Activated naive CD8-positive, alpha-beta T cell treated with anti-CD3 and anti-CD28 coated beads, Interleukin-2, amount 50 U/mL, for 24 hours (primary cell): ENCODE measurements at places on chromosomes 5 and 9.
A peak's percentile ranks its signal among the peaks of the same experiment; 100 is the strongest.

DNA sequence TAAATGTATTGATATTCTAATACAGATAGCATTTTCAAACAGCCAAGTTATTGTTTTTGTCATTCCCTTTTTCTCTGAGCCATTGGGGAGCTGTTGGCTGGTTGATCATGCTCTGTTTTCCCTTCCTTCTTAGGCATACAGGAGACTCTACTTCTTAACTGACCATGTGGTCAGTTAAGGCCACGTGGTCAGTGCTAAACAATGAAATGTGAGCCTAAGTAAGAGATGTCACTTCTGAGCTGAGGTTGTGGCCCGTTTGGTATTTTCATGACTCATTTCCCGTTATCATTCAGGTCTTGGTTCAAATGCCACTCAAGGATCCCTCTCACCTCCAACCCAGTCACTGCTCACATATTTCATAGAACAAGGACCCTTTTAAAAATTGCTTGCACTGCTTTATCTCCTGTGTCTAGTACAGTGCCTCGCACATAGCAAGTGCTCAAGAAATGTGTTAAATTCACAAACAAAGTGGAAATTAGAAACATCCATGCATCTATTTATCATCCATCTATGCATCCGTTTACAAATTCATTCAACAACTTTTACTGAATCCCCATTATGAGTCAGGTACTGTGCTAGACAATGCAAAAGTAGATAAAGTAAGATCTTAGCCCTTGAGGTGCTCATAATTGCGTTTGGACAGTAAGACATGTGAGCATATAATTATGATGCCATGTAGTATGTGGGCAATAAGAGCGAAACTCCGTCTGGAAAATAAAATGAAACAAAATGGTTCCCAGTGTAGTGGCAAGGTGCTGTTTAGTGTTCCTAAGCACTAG is 50.7 kb downstream of the ARRDC3 start:
- no peaks in the 10 kb centered on the region for H3K27me3 ChIP-seq
- H3K4me1 ChIP-seq: peaks cover 28% of the 10 kb centered on the region
- H3K27ac ChIP-seq: peak overlapping the region; percentile 78
- no peaks in the 10 kb centered on the region for H3K36me3 ChIP-seq
- no peak for DNase-seq

DNA sequence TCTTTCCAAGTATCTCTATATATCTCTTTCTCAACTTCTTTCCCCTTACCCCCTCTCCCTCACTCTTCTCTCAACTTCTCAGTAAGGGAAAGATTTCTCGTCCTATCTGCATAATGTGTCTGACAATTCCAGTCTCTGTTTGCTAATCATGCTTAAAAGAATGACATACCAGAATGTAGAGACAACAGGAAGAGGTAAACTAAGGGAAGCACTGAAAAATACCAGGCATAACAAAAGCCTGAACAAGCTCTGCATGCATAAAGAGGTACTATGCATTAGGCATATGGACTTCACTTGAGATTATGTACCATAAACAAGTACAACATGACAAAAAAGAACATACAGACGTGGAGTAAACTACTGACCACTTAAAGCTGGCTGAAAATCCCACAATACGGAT is 62.6 kb downstream of the SEMA5A start:
- H3K4me3 ChIP-seq: no peak overlapping the region
- no peaks in the 10 kb centered on the region for H3K36me3 ChIP-seq
- H3K27me3 ChIP-seq: no peaks in the 10 kb centered on the region
- no peak overlapping the region for H3K27ac ChIP-seq

DNA sequence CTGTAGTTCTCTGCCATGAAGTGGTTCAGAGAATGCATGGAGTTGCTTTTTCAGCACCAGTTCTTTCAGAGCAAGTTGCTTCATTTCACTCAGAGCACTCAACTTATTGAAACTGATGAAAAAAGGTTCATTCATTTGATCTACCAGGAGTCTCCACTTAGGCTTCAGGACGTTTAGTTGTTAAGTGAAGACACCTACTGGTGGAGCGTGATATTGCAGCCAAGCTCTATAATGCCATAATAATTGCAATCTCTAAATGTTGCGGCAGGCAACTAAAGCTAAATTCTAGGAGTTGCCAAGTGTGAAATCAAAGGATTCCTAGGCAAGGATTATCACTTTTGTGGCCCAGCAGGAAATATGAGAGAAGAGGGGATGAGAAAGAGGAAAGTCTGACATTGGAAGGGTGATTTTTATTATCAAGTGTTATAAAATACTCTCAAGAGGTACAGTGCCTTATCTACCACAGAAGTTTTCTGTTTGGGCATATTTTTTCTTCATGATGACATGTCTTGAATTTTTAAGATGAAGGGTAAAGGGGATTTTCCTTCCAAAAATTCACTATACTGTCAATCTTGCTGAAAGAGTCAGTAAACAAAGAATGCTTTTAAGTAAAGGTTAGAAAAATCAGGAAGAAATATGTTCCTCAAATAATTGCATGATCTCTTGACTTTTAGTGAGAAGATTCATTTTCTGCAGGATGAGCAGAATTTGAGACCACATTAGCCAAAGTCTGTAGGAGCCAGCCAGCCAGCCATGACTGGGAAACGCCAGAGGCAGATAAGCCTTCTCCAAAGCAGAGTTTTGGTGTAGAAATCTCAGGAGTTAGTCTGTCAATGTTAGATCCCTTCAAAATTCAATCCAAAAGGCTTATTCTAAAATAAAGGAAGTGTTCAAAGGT is 83.4 kb downstream of the SH3PXD2B start:
- no peak overlapping the region for H3K4me3 ChIP-seq
- H3K4me1 ChIP-seq: no peaks in the 10 kb centered on the region
- no peak overlapping the region for H3K27ac ChIP-seq
- peak; percentile 58 for DNase-seq
- peaks cover 2% of the 10 kb centered on the region for H3K27me3 ChIP-seq
- H3K36me3 ChIP-seq: peaks cover 6% of the 10 kb centered on the region

DNA sequence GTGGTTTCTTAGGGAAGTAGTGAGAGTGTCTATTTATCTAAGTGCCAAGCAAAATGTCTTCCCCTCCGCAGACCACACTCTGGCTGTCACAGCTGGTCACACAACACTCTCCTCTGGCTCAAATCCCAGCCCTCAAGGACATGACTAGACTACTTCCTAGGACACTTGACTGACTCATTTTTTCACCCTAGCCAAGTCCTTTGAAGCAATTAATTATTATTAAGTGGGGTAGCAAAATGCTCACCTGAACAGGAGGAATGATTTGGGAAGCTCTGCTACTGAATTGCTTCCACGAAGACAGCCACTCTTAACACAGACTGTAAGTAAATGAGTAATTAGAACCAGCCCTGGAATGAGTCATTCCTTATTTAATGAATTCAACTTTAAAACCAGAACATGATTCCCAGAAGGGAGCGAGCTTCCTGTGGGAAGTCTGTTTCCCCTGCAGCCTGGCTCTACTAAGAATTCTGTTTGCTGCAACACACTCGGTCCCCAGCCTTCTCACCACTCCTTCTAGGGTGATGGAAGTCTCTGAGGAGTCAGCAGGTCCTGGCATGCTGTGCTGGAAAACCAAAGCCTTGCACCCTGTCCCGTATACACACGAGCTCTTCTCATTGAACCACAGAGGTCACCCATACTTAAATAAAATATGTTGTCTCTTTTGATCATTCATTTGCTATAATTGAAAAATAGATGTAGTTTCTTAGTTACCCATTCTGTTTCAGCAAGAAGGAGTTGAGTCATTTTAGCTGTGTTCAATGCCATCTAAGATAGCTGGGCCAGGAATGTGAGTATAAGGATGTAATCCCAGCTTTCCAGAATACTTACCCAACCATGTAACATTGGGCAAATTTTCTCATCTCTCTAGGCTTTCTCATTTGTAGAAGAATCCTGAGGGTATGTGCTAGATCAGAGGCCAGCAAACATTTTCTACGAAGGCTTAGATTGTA is 218.6 kb upstream of the RASEF start:
- peaks cover 3% of the 10 kb centered on the region for H3K36me3 ChIP-seq
- no peak overlapping the region for H3K27ac ChIP-seq
- DNase-seq: no peak
- no peaks in the 10 kb centered on the region for H3K4me1 ChIP-seq
- no peaks in the 10 kb centered on the region for H3K27me3 ChIP-seq
